ENCODE measurements at places on chromosomes 2 and 18.

DNA sequence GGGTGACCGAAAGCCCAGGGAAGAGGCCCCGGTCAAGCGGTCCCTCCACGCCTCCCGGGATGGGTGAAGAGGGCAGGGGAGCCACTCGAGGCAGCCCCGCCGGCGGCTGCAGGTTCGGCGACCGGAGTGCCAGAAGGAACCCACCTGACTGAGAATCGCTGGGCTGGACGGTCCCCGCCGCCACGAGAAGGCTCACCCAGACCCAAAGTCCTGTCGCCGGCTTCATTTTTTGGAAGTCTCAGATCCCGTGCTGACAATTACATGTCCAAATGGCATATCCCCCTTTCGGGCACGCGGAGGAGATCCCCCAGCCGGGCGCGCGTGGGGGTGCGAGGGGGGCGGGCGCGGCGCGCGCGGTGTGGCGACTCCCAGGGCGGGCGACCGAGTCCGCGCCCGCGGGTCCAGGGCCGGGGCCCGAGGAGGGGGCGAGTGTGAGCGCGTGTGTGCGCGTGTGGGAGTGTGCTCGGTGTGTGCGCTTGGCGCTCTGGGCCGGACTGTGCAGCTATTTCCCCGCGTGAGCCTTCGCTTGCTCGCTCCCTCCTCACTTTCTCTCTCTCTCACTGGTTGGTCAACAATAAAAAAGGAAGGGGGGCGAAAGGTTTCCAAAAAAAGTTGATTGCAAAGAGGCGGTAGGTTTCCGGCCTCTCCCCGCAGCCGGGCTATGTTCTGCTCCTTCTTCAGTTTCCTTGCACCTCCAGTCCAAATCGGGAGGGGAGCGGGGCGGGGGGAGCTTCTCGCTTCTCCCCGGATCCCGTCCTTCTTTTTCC lies at the start of gene ERBB4:
ERBB4 (minus strand) TSS at position 498 of the 767 bp plus-strand sequence; CDS start at position 226, 272 bp downstream.
- DNase-seq: no peak

- no peak for DNase-seq
Measured at GRCh38 chr18:61694236-61694635, 198.6 kb downstream of the RNF152 start.

- peak; percentile 78 for DNase-seq
Measured at GRCh38 chr2:27071277-27071989, at the start of gene OST4. Gene OST4 (minus strand): TSS chr2:27071654.

DNA sequence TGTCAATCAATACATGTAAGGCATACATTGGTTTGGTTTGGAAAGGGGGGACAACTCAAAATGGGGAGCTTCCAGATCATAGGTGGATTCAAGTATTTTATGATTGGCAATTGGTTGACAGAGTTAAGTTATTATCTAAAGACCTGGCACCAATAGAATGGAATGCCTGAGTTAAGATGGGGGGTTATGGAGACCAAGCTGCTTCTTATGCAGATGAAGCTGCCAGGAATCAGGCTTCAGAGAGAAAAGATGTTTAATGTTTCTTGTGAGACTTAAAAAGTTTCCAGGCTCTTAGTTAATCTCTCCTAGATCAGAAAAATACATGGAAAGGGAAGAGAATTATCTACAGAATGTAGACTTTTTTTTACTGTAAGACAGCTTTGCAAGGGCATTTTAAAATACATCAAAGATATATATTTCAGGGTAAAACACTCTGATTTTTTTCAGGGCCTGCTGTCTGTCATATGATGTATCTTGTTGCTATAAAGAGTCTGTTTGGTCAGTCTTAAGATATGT lies 1343.2 kb upstream of the LRRTM1 start:
- DNase-seq: no peak

GRCh38 chr2:19850056-19851050 lies 51.4 kb downstream of the TTC32 start:
- no peak for DNase-seq

- DNase-seq: no peak
Measured at GRCh38 chr2:97796465-97797126, 83.2 kb downstream of the ZAP70 start.

DNA sequence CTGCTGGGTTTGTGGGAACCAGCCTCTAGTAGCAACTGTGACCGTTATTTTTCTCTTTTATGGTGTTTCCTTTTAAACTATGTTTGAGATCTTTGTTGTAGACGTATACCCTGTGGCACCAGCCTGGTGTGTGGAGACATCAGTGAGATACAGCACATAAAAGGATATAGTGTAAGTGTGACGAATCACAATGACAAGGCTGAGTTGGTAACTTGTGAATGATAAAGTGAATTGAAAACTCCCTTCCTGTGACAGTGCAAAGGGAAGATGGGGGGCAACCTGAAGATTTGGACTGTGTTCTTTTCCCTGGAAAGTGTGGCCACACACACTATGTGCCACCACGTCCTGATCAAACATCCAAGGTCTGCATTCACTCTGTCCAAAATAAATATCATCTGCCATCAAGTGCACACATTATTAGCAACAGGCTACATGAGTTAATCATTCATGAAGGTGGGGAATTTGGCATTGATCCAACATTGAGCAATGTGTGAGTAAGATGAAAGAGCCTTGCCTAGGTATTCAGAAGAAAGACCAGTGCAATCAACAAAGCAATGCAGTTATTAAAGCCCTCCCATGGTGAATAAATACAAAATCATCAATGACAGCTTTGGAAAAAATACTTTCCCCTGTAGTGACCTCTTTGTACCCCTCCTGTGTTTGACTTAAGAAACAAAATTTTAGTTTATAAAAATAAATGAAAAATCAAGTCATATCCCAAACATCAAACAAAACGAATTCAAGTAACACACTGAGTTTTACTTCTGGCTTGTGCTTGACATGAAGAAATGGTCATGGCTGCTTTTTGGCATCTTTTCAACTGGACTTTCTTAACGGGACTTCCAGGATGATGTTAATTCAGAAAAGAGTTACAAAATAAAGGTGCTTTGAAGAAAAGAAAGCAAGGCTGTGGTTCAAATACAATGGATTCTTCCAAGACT lies 1280.5 kb upstream of the ZEB2 start:
- no peak for DNase-seq

- no peak for DNase-seq
Measured at GRCh38 chr2:88561646-88562388, 65.4 kb downstream of the EIF2AK3 start.

DNA sequence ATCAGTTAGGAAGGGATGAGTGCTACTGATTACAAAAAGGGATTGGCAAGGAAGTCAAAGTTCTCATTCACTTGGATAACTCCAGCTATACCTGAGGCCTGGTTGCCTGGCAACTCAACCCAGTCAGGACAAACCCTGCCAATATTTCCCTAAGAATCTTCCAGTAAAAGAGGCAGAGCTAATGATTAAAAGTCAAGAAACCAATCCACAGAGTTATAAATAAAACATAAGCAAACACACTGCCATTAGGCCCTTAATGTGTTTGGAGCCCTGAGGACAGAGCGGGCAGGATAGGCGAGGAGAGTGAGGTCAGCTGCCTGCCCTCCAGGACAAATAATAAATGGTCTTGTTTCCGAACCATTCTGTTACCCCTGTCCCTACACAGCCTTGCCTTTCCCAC lies 215.6 kb upstream of the NABP1 start:
- no peak for DNase-seq

- DNase-seq: no peak
Measured at GRCh38 chr2:237141571-237142051, 55.9 kb downstream of the COPS8 start.

- DNase-seq: no peak
Measured at GRCh38 chr2:19073522-19073921, 284.9 kb downstream of the OSR1 start.

DNA sequence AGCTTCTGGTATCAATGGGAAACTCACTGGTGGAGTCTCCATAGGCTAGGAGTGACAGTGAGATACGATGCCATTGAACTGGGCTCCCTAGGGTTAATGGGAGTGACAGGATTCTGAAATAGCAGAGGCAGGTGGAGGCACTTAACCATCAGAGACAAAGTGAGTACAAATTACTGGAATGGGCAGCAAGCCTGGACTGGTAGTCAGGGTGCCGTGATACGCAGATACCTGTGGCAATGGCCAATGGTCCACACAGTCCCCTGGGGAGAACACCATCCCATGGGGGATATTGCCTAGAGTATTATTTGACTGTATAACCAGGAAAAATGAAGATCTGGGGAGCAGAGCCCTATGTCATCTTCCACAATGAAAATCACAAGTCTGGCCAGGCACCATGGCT lies 17.3 kb downstream of the CHCHD5 start:
- DNase-seq: no peak

DNA sequence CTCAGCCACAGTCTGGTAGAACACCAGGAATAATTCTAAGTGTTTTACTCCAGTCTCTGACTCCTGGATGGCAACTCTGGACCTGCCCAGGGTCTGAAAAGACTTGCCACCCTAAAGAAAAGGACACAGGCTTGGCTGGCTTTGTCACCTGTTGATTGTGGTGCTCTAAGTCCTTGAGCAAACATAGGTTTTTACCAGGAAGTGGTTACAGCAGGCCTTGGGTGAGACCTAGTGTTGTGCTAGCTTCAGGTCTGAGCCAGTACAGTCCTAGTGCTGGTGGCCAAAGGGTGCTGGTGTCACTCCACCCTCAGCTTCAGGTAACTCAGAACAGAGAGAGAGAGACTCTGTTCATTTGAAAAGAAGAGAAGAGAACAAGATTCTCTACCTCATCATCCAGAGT lies 1239.4 kb upstream of the CRIM1 start:
- DNase-seq: no peak

DNA sequence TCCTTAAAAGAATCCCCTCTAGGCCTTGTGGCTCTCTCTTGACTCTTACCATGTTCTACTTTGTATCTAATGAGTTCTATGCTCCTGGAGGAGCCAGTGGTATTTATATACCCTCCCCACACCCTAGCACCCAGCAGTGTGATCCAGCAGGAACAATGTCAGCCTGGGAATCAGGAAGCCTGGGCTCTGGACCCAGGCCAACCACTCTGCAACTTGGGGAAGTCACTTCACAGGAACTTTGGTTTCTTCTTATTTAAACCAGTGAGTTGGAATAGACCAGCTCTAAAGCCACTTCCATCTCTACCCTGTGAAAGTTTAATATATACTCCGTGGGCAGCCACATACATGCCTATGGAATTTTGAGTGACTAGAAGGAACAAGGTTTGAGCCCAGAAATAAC lies 11.6 kb upstream of the SPTBN1 start:
- DNase-seq: no peak

DNA sequence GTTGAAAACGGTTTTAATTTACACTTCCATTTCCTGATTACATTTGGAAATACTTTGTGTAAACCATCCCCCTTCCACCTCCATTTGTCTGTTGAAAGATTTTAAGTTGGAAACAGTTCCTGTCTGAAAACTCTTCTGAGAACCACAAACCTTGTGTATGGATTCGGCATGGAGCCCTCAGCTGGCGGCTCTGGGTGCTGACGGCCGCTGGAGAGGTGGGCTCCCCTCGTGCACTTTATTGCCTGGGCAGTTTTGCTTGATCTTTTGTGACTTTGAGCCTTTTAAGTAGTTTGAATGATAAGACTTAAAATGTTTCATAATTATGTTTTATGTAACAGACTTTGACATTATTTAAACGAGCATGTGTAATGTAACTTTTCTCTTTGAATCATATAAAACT lies 11.1 kb downstream of the KLF11 start:
- DNase-seq: no peak

DNA sequence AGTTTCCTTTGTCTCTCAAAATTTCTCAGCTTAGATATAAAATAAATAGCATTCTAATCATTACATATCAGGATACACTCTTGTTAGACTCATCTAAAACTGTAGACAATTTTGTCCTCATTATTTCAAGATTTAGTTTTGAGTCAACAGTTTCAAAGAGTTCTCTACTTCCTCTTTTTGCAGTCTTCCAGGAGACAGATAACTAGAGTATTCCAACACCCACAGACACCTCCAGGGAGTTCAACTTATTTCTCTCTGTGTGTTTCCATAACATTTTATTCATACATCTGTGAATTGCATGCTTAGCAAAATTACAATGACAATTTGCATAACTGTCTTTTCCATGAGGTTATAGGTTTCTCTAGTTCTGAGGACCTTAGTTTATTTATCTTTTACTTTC lies 166.6 kb upstream of the HNMT start:
- no peak for DNase-seq

DNA sequence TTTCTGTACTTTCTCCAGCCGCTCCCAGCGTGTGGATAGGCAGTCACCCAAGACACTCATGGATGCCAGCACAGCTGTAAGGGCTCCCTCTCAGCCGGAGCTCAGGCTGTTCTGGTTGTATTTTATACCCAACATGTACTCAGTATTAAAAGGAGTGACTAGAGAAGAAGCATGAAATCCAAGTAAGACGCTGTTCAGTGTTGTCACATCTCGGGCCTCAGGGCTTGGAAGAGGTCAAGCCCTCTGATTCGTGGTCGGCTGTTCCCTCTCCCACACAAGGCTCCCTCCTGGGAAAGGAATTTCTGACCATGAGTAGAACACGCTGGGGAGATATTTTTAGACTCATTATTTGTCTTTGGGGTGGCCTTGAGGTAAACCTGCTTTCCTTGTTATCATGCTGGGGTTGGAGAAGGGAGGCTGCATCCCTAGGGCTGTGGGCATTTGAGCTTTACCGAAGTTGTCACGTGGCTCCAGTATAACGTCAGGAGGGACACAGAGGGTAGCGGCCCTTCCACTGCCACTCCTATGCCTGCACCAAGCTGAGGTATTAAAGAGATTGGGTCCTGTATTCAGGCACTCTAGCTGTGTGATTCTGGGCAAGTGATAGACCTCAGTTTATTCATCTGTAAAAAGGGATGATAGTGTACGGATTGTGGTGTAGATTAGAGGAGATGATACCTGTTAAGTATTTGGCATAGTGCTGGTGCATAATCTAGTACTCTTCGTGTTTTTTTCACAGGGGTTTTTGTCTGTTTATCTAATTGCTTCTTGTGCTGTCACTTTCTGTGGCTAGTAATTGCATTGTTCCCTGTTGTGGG lies 34.1 kb downstream of the HK2 start:
- DNase-seq: no peak

GRCh38 chr2:216923706-216924105 lies 63.8 kb upstream of the TNP1 start:
- no peak for DNase-seq

- no peak for DNase-seq
Measured at GRCh38 chr2:240294514-240294913, 140.9 kb upstream of the GPC1 start.

DNA sequence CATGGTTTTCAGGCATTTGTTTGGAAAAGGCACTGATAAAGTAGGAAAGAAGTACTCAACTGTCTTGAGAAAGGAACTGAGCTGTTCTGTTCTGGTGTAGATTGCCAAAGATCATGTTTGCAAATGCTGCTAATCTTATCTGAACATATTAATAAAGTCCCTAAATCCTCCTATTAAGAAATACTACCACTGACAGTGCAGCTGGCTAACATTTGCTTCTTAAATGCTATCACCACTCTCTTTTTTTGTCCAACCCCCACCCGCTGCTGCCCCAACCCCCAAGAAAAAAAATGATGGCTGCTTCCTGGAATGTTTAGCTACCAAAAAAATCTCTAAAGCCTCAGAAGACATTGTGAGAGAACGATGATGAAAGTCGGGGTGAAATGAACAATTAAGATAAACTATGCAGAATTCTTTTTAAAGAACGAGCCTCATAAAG lies 130.7 kb downstream of the CCBE1 start:
- DNase-seq: no peak

GRCh38 chr2:234747833-234748559 lies 203.8 kb upstream of the SH3BP4 start:
- DNase-seq: no peak

GRCh38 chr2:125745514-125745913 lies 910.4 kb upstream of the GYPC start:
- no peak for DNase-seq
